ENCODE measurements at places on chromosomes 11 and 22.
A peak's percentile ranks its signal among the peaks of the same experiment; 100 is the strongest.

GRCh38 chr22:32378707-32379272 lies 21.1 kb downstream of the RFPL3 start:
- H3K27me3 ChIP-seq, result no peaks in the 10 kb centered on the region
- no peak overlapping the region for H3K27ac ChIP-seq
- no peaks in the 10 kb centered on the region for H3K4me1 ChIP-seq
- peak; percentile 38 for DNase-seq
- H3K4me3 ChIP-seq, result no peak overlapping the region
- H3K36me3 ChIP-seq, result no peaks in the 10 kb centered on the region

DNA sequence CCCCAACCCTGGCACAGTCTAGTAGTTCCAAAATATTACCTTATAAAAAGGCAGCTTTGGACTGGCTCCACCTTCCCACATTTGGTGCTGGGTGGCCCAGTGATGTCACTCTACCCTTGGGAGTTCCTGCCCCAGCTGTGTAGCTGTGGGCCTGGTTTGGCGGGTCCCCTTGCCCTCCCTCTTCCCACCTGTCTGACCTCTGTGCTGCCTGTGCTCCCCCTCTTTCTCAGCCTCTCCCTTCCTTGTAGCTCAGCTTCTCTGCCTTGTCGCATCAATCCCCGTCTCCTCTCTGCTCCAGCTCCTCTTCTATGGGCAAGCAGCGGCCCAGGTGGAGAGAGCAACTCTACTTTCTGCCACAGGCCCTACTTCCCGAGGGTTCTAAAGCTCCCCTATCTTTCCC lies 54.6 kb downstream of the CHRDL2 start:
- no peak overlapping the region for H3K27ac ChIP-seq
- DNase-seq, result no peak
- H3K4me1 ChIP-seq, result peaks cover 4% of the 10 kb centered on the region
- no peaks in the 10 kb centered on the region for H3K27me3 ChIP-seq
- no peaks in the 10 kb centered on the region for H3K36me3 ChIP-seq

- no peak overlapping the region for H3K27ac ChIP-seq
- H3K4me1 ChIP-seq, result no peaks in the 10 kb centered on the region
- no peaks in the 10 kb centered on the region for H3K27me3 ChIP-seq
- no peak for DNase-seq
- H3K4me3 ChIP-seq, result no peak overlapping the region
These were observed 21.7 kb downstream of the KIAA0930 start for GRCh38 chr22:45218976-45219375.

GRCh38 chr11:44404736-44405395 lies 94.9 kb upstream of the ALX4 start:
- H3K36me3 ChIP-seq, result no peaks in the 10 kb centered on the region
- H3K27ac ChIP-seq, result no peak overlapping the region
- peaks cover 4% of the 10 kb centered on the region for H3K27me3 ChIP-seq
- H3K4me1 ChIP-seq, result no peaks in the 10 kb centered on the region
- H3K4me3 ChIP-seq, result no peak overlapping the region
- no peak for DNase-seq

DNA sequence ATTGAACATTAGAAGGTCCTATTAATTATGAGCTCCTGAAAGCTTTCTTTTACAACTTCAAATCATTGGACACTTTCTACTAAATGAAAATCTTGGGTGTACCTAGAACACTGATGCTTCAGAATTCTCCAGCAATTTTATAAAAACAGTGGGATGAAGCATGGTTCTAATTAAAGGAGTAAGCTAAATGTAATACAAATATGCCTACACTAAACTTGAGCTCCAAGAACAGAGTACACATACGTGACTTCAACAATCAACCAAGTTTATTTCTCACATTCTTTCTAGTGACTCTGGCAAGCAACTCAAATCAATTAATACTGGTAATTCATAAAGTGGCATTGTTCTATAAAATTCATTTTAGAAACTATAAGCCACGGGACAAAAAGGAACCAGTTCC lies 55.5 kb downstream of the PITPNB start:
- no peak for DNase-seq
- H3K27ac ChIP-seq, result peak overlapping the region; percentile 92
- H3K27me3 ChIP-seq, result no peaks in the 10 kb centered on the region
- H3K36me3 ChIP-seq, result no peaks in the 10 kb centered on the region

DNA sequence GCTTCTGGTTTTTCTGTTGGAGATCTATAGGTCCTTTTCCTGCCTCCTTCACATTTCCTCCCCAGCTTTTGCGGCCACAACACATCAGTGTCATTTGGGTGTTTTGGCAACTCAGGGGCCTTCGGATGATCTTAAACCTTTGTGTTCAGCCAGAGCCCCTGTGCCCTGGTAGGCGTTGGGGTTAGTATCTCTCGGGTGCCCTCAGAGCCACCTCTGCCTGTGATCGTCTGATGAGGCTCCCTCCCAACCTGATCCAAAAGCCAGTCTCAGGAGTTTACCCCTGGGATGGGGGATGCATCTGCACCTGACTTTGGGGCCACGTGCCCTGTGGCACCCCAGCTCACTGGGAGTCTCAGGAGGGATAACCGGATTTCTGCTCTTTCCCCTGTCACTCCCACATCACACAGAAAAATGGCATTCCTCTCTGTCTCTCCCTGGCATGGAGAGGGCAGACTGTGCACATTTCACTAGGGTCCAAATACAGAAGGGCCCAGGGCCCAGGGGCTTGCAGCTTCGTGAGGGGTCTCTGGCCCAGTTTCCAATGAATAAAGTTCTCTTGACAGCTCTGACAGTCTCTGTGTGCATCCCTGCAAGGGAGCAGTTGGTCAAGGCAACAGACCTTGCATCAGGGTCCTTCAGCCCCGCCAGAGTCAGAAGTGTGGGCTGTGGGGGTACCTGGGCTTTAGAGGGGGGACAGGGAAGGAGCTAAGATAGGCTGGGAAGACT lies 2.6 kb downstream of the RNF26 start:
- no peaks in the 10 kb centered on the region for H3K36me3 ChIP-seq
- no peak overlapping the region for H3K4me3 ChIP-seq
- H3K27me3 ChIP-seq, result peaks cover 16% of the 10 kb centered on the region
- no peak for DNase-seq

DNA sequence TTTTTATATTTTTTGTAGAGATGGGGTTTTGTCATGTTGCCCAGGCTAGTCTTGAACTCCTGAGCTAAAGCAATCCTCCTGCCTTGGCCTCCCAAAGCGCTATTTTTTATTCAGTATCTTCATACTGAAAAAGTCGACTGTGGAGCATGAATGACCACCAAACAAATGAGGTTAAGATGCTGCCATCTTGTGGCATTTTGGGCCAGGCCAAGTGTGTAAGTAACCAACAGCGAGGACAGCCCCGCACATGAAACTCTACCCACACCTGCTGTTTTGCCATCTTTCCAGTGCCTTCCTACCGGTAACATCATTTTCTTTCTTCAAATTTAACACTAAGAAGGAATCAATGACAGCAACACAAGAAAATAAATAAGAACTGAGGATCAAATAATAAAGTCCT lies 32.2 kb upstream of the AQP11 start:
- H3K4me1 ChIP-seq, result peaks cover 3% of the 10 kb centered on the region
- H3K36me3 ChIP-seq, result no peaks in the 10 kb centered on the region

DNA sequence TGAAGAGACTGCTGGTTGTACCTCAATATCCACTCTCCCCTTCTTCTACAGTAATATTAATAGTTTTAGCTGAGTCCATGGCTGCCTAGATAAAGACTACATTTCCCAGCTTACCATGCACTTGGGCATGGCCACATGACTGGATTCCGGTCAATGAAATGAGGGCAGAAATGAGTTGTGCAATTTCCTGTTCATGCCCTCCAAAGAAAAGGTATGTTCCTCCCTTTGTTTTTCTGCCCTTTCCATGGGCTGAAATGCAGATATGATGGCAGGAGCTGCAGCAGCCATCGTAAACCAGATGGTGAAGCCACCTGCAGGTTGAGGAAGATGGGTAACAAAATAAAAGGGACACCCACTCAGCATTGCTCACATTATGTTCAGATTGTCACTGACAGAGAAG lies 15.3 kb upstream of the ELFN2 start:
- no peaks in the 10 kb centered on the region for H3K27me3 ChIP-seq
- DNase-seq, result no peak
- H3K4me1 ChIP-seq, result no peaks in the 10 kb centered on the region
- H3K36me3 ChIP-seq, result no peaks in the 10 kb centered on the region
- no peak overlapping the region for H3K4me3 ChIP-seq
- no peak overlapping the region for H3K27ac ChIP-seq

DNA sequence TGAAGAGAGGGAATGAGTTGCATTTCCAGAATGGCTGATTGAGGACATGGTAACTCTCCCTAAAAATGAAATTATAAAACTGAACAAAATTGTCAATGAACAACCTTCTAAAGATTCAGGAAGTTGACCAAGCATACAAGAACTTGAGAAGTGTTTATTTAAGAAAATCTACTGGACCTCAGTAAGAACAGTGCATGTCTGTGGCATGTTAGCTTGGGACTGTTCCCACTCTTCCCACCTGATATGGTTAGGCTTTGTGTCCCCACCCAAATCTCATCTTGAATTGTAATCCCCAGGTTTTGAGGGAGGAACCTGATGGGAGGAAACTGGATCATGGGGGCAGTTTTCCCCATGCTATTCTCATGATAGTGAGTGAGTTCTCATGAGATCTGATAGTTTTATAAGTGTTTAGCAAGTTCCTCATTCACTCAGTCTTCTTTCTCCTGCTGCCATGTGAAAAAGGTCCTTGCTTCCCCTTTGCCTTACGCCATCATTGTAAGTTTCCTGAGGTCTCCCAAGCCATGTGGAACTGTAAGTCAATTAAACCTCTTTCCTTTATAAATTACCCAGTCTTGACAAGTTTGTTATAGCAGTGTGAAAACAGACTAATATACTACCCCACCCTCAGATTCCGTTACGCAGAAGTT lies 15.4 kb downstream of the MS4A13 start:
- H3K27ac ChIP-seq, result no peak overlapping the region
- no peak overlapping the region for H3K4me3 ChIP-seq
- no peaks in the 10 kb centered on the region for H3K27me3 ChIP-seq

- peaks cover 15% of the 10 kb centered on the region for H3K4me1 ChIP-seq
- H3K27ac ChIP-seq, result no peak overlapping the region
- no peaks in the 10 kb centered on the region for H3K27me3 ChIP-seq
- DNase-seq, result no peak
These were observed 38.2 kb upstream of the PARVG start for GRCh38 chr22:44142421-44143104.

DNA sequence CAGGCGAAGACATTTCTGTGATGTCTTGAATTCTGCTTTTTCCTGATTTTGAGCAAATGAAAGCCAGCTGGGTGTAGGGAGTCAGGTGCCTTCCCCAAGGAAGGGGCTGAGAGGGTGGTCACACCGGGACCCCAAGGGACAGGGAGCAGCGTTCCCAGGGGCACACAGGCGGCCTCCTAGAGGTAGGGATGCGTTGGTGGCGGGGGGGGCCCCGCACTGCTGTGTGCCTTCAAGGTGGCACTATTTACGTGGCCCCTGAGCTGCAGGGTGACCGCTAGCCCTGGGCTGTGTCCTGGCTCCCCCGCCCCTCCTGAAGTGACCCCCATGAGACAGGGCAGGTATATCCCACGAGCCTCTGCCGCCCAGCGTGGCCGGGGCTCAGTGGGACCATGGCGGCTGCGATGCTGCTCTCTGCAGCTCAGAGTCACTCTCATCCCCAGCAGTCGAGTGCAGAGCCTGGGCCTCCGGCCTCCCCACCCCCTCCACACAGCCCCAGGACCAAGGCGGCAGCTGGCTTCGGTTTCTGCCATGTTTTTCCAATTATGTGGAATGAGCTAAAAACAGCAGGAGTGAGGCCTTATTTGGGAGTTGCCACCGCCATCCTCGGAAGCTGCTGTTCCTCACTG lies 60.9 kb downstream of the LRP5 start:
- H3K4me3 ChIP-seq, result no peak overlapping the region
- peak overlapping the region; percentile 97 for H3K27ac ChIP-seq
- peaks cover 55% of the 10 kb centered on the region for H3K4me1 ChIP-seq
- DNase-seq, result peak; percentile 66
- H3K27me3 ChIP-seq, result no peaks in the 10 kb centered on the region
- H3K36me3 ChIP-seq, result no peaks in the 10 kb centered on the region

GRCh38 chr11:125982348-125982730 lies 36.5 kb downstream of the VSIG10L2 start:
- no peak overlapping the region for H3K4me3 ChIP-seq
- no peaks in the 10 kb centered on the region for H3K36me3 ChIP-seq
- DNase-seq, result no peak
- H3K4me1 ChIP-seq, result no peaks in the 10 kb centered on the region
- H3K27ac ChIP-seq, result no peak overlapping the region

- H3K27ac ChIP-seq, result no peak overlapping the region
- no peaks in the 10 kb centered on the region for H3K36me3 ChIP-seq
- no peaks in the 10 kb centered on the region for H3K27me3 ChIP-seq
- no peaks in the 10 kb centered on the region for H3K4me1 ChIP-seq
- DNase-seq, result no peak
These were observed 7.1 kb upstream of the KCNJ11 start for GRCh38 chr11:17395554-17395961.

GRCh38 chr11:57776577-57777210 lies 15.1 kb downstream of the CTNND1 start:
- peaks cover 73% of the 10 kb centered on the region for H3K4me1 ChIP-seq
- H3K36me3 ChIP-seq, result no peaks in the 10 kb centered on the region
- H3K27me3 ChIP-seq, result no peaks in the 10 kb centered on the region
- no peak overlapping the region for H3K4me3 ChIP-seq
- no peak for DNase-seq

DNA sequence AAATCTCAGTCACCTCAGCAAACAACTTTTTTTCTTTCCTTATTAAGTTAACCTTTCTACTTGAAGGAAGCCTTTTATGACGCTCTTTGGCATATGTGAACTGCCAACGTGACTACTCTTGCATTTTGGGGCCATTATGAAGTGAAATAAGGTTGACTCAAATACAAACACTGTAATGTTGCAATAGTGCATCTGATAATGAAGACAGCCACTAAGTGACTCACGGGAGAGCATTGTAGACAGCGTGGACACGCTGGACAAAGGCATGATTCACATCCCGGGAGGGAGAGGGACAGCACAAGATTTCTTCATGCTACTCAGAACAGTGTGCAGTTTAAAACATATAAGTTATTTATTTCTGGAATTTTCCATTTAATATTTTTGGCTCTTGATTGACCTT lies 560.8 kb downstream of the ETS1 start:
- H3K36me3 ChIP-seq, result no peaks in the 10 kb centered on the region
- H3K4me3 ChIP-seq, result no peak overlapping the region

GRCh38 chr11:37450613-37451012 lies 852.6 kb upstream of the RAG2 start:
- no peak for DNase-seq
- H3K4me3 ChIP-seq, result no peak overlapping the region

- no peaks in the 10 kb centered on the region for H3K36me3 ChIP-seq
- H3K4me3 ChIP-seq, result no peak overlapping the region
- H3K27me3 ChIP-seq, result no peaks in the 10 kb centered on the region
- H3K4me1 ChIP-seq, result peaks cover 8% of the 10 kb centered on the region
- no peak overlapping the region for H3K27ac ChIP-seq
These were observed 45.9 kb upstream of the CTSC start for GRCh38 chr11:88383447-88383846.

- peak within 1 kb of the TSS; percentile 95 for H3K27ac ChIP-seq
- no peaks in the 10 kb centered on the region for H3K27me3 ChIP-seq
- peak; percentile 81 for DNase-seq
- H3K36me3 ChIP-seq, result no peaks in the 10 kb centered on the region
These were observed at the start of gene SH3BP1 for GRCh38 chr22:37639070-37639760. Gene SH3BP1, plus strand, starts transcription at chr22:37639669. Its CDS starts 119 bp downstream, at chr22:37639788.

Data from hepatocyte (in vitro differentiated cells).